Testis (tissue), 5 donors: ENCODE measurements at places on chromosomes 4 and X.

DNA sequence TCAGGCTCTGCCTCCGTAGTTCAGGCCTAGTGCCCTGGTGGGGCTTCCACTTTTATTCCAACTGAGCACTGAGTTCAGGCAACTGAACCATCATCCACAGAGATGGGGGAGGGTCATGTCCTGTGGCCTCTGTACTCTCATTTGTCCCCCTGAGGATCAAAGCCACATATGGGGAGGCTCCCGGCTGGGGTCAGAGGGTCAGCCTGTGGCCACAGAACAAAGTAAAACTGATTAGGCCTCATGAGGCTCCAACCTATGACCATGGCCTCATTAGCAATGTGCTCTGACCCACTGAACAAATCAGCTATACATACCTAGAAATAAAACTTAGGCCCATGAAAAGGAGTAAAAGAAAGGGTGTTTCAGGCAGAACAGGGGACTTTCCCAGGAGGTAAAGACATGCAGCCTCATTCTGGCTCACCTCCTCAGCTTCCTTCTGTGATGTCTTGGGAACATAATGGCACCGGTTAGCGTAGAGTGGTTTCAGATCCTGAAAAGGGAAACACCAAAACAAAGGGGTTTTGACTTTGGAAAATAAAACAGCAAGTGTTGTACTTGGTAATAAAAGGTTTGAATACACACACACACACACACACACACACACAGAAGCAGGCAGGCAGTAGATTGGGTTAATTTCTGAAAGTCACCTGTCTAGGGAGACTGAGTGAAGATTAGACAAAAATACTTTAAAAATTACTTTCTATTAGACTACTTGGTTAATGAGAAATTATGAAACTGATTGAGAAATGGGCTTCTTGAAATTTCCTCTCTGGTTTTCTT lies 24.3 kb downstream of the TMEM255A start:
- no peak for DNase-seq

DNA sequence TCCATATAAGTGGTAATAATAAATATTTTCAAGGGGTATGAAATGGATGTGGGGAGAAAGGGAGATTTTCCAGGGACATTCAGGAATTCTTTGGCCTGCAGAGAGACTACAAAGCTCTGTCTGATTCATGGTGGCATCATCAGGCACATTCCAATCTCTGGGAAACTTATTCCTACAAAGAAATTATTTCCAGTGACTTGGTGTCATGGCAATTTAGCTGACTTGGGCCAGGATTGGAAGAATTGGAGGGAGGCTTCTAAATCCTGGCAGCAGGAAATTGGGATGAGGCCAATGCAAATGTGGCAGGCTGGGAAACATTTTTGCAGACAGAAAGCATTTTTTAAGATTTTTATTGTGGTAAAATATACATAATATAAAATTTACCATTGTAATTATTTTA lies 204.6 kb downstream of the RTL9 start:
- DNase-seq = no peak

GRCh38 chr4:108486046-108486445 lies 134.3 kb upstream of the RPL34 start:
- DNase-seq = no peak

DNA sequence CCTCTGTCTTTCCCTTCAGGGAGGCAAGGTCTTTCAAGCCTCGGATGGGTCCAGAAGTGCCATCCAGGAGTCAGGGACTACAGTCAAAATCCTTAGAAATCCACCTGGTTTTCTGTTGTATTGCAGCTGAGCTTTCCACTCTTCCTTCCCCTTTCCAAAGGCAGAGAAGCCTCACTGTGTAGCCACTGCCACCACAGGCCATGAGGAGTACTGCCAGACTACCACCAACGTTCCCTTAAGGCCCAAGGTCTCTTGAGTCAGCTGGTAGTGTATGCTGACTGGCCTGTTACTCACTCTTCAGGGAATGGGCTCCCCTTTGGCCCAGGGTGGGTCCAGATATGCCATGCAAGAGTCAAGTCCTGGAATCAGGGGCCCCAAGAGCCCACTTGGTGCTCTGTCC lies 1454.1 kb downstream of the PCDH19 start:
- DNase-seq = no peak

- no peak for DNase-seq
Observed at GRCh38 chrX:121407627-121408026, 360.2 kb downstream of the GLUD2 start.
